ENCODE measurements at places on chromosomes 6 and 20. TPM values are rescaled to one million over a fixed set of nuclear protein-coding genes. Genes with fewer than 3 reads are reported as not detected.

DNA sequence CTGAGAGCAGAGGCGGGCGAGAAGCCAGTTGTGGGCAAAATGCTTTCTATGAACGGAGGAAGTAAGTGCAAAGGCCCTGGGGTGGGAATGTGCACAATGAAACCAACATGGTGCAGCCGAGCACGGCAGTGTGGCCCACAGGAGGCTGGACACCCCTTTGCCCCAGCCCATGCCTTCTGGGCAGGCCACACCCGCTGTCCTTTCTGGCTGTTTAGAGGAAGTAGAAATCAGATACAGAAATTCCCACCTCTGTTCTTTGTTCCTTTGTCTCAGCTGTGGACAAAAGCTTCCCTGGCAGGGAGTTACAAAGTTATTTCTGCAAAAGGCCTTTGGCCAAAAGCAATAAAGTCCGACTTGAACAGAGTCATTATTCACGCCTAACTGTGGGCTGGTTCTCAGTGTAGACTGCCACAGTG lies 11.9 kb downstream of the SULF2 start:
- H3K4me1 ChIP-seq = peaks cover 13% of the 10 kb centered on the region
- H3K27ac ChIP-seq = no peak overlapping the region
- no peak for DNase-seq
- no peak overlapping the region for H3K4me3 ChIP-seq

TPX2 gene
- total RNA-seq = 187 TPM

ABHD16B gene
- total RNA-seq = not detected

GRCh38 chr6:25253351-25253750 lies 25.8 kb upstream of the CARMIL1 start:
- no peak overlapping the region for H3K4me3 ChIP-seq
- no peak for DNase-seq

DNA sequence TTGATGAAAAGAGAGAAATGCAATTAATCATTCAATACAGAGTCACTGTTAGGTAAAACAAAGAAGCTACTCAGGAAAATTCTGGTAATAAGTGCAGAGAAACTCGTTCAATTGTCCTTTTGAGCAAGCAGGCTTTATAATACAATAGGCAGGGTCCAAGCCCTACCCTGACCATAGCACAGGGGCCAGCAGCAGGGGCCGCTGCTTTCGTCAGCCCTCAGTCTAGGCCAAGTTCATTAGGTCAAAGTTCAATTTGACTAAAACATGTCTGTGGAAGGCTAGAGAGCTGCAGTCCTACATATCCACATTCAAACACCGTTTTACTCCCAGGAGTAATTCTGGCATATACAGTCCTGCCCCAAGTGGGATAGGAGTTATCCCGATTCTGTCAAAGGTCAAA lies 94.6 kb downstream of the BCAS1 start:
- no peaks in the 10 kb centered on the region for H3K27me3 ChIP-seq
- H3K36me3 ChIP-seq = no peaks in the 10 kb centered on the region
- H3K4me1 ChIP-seq = no peaks in the 10 kb centered on the region
- DNase-seq = no peak
- H3K27ac ChIP-seq = no peak overlapping the region
